ENCODE measurements at places on chromosomes 11 and 22. TPM values are rescaled to one million over a fixed set of nuclear protein-coding genes. Genes with fewer than 3 reads are reported as not detected.

Gene SUN2
- total RNA-seq, result 182 TPM

Gene OR52E8
- not detected for total RNA-seq

- DNase-seq, result no peak
Observed at GRCh38 chr11:64013141-64013896, 22.4 kb upstream of the FLRT1 start.

DNA sequence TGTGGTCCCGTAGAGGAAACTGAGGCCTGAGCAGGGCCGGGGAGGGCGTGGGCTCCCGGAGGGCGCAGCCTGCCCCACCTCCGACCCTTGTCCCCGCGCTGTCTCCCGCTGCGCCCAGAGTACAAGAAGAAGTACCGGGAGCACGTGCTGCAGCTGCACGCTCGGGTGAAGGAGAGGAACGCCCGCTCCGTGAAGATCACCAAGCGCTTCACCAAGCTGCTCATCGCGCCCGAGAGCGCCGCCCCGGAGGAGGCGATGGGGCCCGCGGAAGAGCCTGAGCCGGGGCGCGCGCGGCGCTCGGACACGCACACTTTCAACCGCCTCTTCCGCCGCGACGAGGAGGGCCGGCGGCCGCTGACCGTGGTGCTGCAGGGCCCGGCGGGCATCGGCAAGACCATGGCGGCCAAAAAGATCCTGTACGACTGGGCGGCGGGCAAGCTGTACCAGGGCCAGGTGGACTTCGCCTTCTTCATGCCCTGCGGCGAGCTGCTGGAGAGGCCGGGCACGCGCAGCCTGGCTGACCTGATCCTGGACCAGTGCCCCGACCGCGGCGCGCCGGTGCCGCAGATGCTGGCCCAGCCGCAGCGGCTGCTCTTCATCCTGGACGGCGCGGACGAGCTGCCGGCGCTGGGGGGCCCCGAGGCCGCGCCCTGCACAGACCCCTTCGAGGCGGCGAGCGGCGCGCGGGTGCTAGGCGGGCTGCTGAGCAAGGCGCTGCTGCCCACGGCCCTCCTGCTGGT is 1.9 kb downstream of the NLRP6 start:
- DNase-seq, result peak; percentile 53

Measured in MG63 (cell line).